PC-3 (cell line): ENCODE measurements at places on chromosomes 4 and X. TPM values are rescaled to one million over a fixed set of nuclear protein-coding genes. Genes with fewer than 3 reads are reported as not detected.

GRCh38 chr4:184350213-184350817, 124.0 kb downstream of the IRF2 start:
- no peak for DNase-seq

GRCh38 chr4:184857441-184858121, 31.8 kb upstream of the ACSL1 start:
- DNase-seq, result no peak

GRCh38 chr4:155972098-155972497, 18.4 kb upstream of the CTSO start:
- peak; percentile 64 for DNase-seq

PRRG3 gene
- not detected in 2 replicates for total RNA-seq

DNA sequence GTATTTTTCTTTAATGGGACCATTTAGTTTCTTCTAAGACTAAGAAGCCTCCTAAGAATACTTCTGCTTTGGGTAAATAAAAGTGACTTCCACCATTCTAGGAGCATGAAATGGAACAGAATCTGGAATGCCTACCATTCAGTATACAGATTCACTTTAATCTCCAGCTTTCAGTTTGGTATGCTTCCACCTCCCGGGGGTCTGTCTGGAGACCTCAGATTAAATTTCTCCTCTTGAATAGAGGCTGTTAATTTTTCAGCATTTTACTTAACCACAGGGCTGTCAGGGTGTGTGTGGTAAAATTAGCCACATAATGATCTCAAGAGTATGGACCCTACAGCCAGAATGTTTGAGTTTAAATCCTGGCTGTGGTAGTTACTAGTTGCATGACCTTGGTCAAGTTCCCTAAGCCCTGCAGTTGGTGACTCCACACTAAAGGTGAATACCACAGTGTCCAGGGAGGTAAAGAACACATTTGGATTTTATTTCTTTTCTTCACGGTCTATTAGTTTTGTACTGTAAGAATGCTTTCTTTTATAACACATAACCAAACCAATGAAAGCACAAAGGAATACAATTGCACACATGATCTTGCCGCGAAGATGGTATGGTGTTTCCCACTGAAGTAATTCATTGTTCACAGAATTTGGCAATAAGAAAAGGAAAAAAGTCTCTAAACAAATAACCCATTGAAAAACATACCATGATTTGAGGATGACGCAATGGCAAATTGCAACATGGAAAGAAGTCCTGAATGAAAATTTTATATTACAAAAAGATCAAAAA, 37.3 kb upstream of the TRIM2 start:
- DNase-seq, result no peak

- peak; percentile 81 for DNase-seq
Observed at GRCh38 chr4:8594097-8595038, 1.8 kb downstream of the CPZ start.

- peak; percentile 68 for DNase-seq
Observed at GRCh38 chr4:13544606-13545393, 492 bp upstream of the NKX3-2 start.

SORCS2 gene
- 4.1 and 6.6 TPM in 2 replicates for total RNA-seq

CSAG3 gene
- not detected in 2 replicates for total RNA-seq

GRCh38 chr4:158282252-158282651, 72.0 kb downstream of the TMEM144 start:
- peak; percentile 42 for DNase-seq

DNA sequence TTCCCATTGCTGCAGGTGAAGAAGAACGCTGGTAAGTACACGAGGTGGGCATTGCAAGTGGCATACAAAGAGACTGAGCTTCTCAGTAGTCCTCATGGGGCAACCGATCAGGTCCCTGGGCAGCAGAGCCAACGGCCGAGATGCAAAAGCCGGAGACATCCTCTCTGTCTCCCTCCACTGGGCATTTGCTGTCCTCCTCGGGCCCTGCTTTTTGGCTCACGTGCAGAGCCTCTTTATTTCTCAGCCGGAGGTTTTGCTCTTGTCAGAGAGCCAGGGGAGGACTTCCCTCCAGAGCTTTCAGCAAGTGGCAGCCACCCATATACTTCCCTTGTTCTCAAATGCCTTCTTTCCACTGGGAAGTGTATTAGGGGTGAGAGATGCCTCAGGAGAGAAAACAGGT, 18.0 kb downstream of the STARD8 start:
- DNase-seq, result no peak

DNA sequence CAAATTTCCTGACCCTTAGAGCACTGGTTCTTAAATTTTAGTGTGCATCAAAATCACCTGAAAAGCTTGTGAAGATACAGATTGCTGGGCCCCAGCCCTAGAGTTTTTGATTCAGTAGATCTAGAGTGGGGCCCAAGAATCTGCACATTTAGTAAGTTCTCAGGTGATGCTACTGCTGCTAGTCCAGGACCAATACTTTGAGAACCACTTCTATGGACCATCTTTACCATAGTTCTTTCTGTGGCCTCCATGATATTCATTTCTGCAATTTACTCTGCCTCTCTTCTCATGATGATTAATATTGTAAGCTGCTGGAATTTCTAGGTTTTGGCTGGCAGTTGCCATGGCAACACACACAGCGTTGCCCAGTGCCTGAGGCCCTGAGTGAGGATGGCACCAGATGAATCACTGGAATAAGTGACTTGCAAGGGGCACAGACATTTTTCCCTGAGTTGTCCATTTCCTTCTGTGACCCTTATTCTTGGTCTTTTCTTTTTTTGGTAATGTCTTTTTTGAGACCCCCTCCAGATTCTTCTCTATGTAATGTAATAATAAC, 83.6 kb downstream of the PPP1R2C start:
- no peak for DNase-seq

GRCh38 chrX:111445485-111445884, 33.5 kb upstream of the DCX start:
- DNase-seq, result peak; percentile 62

DNA sequence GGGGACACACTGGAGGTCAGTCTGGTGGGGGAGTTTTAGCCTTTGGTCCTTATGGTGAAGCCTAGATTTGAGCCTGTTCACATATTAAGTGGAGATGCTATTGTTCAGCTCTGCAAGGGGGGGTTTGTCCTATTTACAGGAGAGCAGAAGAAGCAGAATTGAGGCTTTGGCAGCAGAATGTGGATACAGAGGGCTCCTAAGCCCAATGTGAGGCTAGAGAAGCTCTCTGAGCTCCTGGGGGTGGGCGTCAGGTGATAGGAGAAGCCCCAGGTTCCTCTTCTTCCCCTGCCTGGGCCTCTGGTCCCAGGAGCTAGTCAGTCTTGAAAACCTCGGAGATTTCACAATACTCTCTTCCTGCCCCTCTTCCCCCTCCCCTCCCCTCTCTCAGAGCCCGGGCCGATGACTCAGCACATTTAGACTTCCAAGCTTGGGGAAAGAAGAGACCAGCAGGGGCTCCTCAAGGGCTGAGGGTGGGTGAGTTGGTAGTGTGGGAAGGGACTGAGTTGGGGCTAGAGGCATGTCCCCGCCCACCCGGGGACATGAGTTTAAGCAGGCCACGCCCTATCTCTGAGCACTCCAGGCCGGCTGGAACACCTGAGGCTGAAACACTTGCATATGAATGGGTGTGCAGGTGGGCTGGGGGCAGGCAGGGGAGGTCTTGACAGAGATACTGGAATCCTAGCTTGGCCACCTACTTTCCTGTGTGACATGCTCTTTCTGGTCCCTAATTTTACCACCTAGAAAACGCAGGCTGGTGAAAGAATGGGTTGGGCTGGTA, 3.4 kb downstream of the TFE3 start:
- peak; percentile 95 for DNase-seq

H2BW2 gene
- total RNA-seq, result not detected in 2 replicates

SLC6A8 gene
- total RNA-seq, result 45.3 and 52.5 TPM in 2 replicates

GPR82 gene
- not detected in 2 replicates for total RNA-seq

PRKX gene
- 12.2 and 22.2 TPM in 2 replicates for total RNA-seq

GRCh38 chr4:8532245-8532781, 47.9 kb upstream of the GPR78 start:
- DNase-seq, result peak; percentile 54

DNA sequence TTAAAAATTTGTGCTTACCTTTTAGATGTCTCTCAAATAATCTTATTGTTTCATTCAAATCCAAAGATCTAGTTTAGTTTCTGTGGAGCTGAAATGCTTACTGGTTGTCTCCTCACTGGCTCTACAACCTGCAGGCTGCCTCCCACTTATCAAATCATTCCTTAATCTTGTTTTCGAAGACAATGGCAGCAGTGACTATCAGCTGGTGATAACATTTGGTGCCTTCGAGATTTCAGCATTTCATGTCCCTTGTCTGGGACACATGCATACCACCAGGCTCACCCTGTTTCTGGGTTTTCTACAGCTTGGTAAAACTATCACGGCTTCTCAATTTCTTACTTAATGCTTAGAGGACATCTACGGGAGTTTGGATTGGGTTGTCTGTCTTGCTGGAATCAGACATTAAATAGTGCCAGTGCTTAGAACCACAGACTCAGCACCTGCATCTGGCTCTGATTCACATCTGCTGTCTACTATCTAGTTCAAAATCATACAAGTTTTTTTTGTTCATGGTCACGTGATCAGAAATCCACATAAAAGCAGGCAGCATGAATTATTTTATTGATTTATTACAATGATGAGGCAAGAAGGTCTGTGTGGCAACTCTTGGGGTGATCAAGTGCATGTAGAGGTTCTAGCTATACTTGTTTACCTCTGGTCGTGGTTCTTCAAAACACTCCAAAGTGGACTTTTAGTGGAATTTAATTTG, 32.0 kb upstream of the SMARCAD1 start:
- DNase-seq, result no peak

GRCh38 chr4:17964576-17964975, 57.0 kb downstream of the LCORL start:
- no peak for DNase-seq

DNA sequence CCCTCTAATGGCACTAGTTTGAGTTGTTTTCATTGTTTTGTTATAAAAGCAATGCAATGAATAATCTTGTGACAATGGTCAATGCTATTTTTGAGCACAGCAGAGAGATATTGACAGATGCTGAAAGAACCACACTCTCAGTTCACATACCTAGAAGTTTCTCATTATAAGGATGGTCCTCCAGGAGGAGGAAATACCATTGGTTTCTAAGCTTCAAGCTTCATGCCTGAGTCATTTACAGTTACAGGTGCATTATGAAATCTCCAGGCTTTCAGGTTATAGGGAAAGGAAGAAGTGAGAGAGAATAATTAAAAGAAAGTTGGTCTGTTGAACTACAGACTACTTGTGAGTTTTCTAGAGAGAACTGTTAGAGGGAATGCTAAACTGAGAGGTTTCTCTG, 75.3 kb downstream of the PWWP3B start:
- peak; percentile 11 for DNase-seq

DNA sequence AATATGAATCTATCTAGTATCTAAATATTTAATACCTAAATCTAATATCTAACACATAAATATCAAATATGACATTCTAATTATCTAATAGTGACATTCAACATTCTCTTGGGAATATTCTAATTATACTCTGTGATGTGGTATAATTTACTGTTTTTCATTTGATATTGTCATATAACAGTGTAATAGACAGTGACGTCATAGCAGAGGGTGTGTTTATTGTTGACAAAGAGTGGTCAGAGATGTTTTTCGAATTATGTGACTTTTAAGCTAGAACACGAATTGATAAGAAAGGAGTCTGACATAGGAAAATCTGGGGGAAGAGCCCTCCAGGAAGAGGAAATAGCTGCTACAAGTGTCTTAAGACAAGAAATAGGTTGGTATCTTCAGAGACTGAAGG, 5.9 kb upstream of the MAGEC3 start:
- DNase-seq, result no peak

DNA sequence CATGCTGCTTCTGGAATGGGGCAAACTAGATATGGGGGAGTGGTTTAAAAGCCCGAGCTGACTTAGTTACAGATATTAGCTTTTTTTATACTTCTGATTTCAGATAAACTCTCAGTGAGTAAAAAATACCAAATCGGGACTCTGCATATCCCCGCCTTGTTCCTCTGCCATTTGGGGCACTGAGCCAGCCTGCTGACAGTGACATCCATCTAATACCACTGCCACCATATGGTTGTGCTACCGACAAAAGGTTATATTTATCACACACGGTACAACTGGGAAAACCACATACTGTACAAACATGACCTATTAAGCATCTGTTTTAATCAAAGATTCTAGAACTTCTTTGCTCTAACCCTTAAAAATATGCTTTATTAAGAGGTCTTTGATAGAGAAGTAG, 78.7 kb downstream of the GALNT7 start:
- DNase-seq, result no peak

NPY5R gene
- total RNA-seq, result not detected in 2 replicates

RAP1GDS1 gene
- total RNA-seq, result 19.0 and 31.1 TPM in 2 replicates

- no peak for DNase-seq
Observed at GRCh38 chr4:25663781-25664180, 8.1 kb downstream of the SLC34A2 start.

DNA sequence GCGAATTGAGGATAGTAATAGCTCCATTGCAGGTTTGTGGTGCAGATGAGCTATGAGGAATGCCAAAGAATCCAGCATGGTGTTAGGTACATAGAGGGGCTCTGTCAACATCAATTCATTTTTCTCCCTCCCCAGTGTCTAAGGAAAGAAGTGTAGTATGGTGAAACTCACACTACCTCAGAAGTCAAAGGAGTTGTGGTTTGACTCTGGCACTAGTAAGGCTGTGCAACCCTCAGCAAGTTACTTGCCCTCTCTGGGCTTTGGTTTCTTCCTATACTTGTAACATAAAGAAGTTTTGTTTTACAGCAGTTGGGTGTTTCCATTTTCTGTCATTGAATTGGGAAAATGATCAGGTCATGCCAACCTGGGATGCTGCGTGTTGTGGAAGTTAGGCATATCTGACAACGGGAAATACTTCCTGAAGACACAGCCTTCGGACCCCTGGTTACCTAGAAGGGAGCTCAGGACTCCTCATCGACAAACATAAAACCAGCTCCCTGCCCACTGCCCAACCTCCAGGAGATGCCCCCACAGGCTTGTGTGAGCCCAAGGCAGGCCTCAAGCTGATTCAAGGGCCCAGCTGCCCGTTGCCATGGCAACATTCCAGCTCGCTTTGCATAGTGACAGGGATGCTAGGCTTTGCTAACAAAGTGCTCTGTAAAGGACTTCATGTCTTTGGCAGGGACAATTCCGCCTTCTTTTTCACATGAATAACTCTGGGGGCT, 71.4 kb downstream of the RTL5 start:
- no peak for DNase-seq

VCX3B gene
- total RNA-seq, result 0.26 TPM in 1 of 2 replicates, not detected in the other

GRCh38 chr4:22504922-22505321, 10.9 kb downstream of the ADGRA3 start:
- peak; percentile 30 for DNase-seq

DNA sequence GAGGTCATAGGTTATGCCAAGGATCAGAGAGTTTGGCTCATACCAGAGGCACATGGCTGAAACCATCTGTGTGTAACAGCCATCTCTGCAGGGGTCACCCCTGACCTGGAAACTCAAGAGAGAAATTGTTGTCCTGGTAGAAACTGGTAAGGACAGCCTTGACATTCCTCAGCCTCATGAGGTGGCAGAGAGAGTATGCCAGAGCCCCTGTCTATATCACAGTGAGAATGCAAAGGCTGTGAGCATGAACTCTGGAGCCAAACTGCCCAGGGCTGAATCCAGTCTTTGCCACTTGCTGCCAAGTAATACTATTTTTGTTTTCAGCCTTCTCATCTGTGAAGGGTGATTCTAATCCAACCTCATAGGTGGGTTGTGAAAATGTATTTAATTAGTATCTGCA, 37.1 kb upstream of the CCDC149 start:
- no peak for DNase-seq

LRP2BP gene
- total RNA-seq, result 0.40 and 0.44 TPM in 2 replicates
